CD8-positive, alpha-beta memory T cell (primary cell): ENCODE measurements at places on chromosomes 4 and X.

GRCh38 chr4:7389719-7390118, 45.0 kb downstream of the PSAPL1 start:
- no peak overlapping the region for H3K4me3 ChIP-seq
- no peaks in the 10 kb centered on the region for H3K4me1 ChIP-seq
- no peaks in the 10 kb centered on the region for H3K36me3 ChIP-seq
- no peak for DNase-seq
- no peaks in the 10 kb centered on the region for H3K27me3 ChIP-seq

DNA sequence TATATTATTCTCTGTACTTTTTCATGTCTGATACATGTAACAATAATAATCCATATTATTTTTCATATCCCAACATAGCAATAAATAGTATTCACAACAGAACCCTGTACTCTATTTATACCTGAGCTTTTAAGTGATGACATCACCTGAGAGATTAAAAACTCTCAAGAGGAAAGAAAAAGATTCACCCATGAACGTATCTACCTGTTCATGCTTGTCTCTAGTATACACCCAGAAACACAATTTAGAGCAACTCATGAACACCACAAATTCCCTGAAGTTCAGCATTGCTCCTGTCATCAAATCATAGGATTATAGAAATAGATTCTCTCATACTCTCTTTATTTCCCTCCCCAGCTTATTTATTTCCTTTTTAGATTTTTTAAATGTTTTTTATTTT, 185.9 kb downstream of the GABRB1 start:
- H3K4me3 ChIP-seq: no peak overlapping the region
- no peaks in the 10 kb centered on the region for H3K4me1 ChIP-seq
- no peak for DNase-seq
- H3K27ac ChIP-seq: no peak overlapping the region
- H3K27me3 ChIP-seq: no peaks in the 10 kb centered on the region
- no peaks in the 10 kb centered on the region for H3K36me3 ChIP-seq

DNA sequence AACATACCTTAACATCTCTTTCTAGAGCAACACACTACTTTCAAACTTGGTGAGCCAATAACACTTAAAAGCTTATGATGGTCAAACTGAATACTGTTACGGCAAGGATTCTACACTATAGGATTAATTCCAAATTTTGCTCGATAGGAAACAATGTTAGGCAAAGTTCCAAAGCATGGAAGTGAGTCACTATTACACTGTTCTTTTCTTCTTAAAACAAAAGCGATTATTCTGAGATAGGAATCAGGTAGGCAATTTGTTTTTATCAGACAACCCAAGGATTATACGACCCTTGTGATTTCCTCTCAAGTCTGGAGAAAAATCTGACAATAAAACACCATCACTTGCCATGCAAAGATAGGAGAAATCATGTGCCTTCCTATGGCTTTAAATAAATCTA, 81.5 kb downstream of the HUWE1 start:
- peaks cover 32% of the 10 kb centered on the region for H3K36me3 ChIP-seq
- no peak for DNase-seq
- H3K4me1 ChIP-seq: no peaks in the 10 kb centered on the region
- no peak overlapping the region for H3K27ac ChIP-seq
- no peak overlapping the region for H3K4me3 ChIP-seq

- DNase-seq: no peak
- H3K36me3 ChIP-seq: no peaks in the 10 kb centered on the region
- no peak overlapping the region for H3K27ac ChIP-seq
- H3K4me1 ChIP-seq: no peaks in the 10 kb centered on the region
- H3K4me3 ChIP-seq: no peak overlapping the region
These were observed 91.6 kb downstream of the SOWAHB start for GRCh38 chr4:76806346-76806745.

DNA sequence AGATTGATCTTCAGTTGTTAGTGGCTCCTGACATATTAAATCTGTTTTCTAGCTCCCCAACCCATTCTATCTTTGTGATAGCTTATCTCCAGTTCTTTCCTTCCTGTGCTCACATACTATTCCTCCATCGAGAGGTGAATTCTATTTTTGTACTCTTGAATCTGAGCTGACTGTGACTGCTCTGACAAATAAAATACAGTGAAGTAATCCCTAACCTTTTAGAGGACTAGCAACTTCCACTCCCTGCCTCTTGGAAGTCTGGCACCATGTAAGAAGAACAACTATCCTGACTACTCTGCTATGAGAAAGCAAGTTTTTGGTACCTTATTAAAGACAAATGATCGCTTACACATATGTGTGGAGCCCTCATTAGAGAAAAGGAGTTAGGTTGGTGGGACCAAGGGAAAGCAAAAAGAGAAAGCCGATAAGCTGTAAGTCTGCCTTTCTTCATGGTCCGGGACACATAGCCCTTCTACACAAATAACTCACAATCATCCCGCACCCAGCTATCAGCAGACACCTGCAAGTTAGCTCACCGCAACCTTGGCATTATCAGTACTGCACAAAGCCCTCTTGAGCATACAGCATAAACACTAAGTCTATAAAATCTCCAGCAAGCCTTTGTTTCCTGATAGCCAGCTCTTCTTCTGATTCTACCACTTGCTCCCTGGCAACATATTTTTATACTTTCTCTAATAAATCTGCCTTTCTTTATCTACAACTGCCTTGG, 13.5 kb upstream of the PPM1K start:
- no peaks in the 10 kb centered on the region for H3K4me1 ChIP-seq
- no peak overlapping the region for H3K4me3 ChIP-seq
- no peaks in the 10 kb centered on the region for H3K27me3 ChIP-seq
- H3K36me3 ChIP-seq: no peaks in the 10 kb centered on the region
- H3K27ac ChIP-seq: no peak overlapping the region

DNA sequence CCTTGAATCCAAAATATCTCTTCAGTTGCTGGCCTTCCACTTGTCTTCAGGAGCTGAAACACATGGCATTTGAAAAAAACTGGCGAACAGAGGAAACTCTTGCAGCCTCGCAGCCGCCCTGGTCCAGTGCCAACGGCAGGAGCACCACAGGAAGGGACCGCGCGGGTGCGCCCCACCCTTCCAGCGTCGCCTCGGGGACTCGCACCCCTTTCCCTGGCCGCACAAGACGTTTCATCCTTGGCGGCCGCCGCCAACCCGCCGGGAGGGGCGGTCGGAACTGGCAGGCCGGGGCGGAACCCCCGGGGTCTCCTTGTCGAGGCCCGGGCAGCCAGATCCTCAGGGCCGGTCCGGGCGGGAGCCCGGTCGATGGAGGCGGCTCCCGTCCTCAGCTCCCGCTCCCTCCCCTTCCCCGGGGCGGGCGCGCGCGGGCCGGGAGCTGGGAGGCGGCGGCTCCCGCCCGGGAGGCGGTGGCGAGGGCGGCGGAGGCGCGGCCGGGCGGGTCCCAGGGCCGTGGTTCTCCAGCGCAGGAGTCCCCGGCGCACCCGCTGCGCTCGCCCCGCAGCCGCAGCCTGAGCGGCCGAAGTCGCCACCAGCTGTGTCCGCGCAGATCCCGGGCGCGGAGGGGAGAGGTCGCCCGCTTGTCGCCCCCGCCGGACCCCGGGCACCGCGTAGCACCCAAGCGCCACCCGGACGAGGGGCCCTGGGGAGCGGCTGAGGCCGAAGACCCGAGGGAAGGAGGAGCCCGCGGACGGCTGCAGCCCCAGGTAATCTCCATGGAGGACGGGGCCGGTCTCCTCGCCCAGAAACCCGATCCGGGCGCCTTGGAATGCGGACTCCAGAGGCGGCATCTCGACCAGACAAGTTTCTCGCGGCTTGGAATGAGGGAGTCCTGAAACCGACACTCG, 886 bp upstream of the NDST3 start:
- no peak overlapping the region for H3K27ac ChIP-seq
- no peak for DNase-seq
- no peak overlapping the region for H3K4me3 ChIP-seq
- H3K4me1 ChIP-seq: no peaks in the 10 kb centered on the region
- H3K36me3 ChIP-seq: no peaks in the 10 kb centered on the region

DNA sequence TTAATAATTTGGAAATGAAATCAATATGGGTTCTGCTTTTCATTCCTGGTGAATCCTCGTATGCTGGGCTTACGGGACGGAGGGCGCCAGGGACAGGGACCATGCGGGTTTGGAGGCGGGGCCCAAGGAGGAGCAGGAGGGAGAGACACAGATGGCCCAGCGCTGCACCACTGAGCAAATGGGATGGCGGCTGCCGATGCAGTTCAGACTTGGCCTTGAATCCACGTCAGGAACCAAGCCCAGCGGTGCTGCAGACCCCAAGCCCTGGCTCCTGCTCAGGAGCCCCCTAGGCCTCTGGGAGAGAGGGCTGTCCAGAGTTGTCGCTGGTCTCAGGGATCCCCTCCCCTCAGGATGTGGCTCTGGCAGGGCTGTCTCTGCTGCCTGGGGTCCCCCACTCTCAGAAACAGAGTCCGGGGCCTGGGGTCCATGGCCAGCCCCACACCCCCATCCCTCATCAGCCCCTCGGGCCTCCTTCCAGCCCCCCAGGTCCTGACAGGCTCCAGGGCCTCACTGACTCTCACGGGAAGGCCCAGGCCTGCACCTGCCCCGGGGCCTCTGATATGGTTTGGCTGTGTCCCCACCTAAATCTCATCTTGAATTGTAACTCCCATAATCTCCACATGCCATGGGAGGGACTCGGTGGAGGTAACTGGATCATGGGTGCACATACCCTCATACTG, 75.2 kb downstream of the FAM53A start:
- no peak overlapping the region for H3K4me3 ChIP-seq
- no peak overlapping the region for H3K27ac ChIP-seq
- no peak for DNase-seq
- H3K36me3 ChIP-seq: no peaks in the 10 kb centered on the region

- H3K4me1 ChIP-seq: no peaks in the 10 kb centered on the region
- no peaks in the 10 kb centered on the region for H3K27me3 ChIP-seq
These were observed 89.2 kb downstream of the TMEM144 start for GRCh38 chr4:158299459-158300007.

- no peak overlapping the region for H3K4me3 ChIP-seq
- H3K27ac ChIP-seq: no peak overlapping the region
- DNase-seq: no peak
- H3K4me1 ChIP-seq: no peaks in the 10 kb centered on the region
- H3K36me3 ChIP-seq: no peaks in the 10 kb centered on the region
These were observed 2.2 kb downstream of the TECRL start for GRCh38 chr4:64407000-64407399.

DNA sequence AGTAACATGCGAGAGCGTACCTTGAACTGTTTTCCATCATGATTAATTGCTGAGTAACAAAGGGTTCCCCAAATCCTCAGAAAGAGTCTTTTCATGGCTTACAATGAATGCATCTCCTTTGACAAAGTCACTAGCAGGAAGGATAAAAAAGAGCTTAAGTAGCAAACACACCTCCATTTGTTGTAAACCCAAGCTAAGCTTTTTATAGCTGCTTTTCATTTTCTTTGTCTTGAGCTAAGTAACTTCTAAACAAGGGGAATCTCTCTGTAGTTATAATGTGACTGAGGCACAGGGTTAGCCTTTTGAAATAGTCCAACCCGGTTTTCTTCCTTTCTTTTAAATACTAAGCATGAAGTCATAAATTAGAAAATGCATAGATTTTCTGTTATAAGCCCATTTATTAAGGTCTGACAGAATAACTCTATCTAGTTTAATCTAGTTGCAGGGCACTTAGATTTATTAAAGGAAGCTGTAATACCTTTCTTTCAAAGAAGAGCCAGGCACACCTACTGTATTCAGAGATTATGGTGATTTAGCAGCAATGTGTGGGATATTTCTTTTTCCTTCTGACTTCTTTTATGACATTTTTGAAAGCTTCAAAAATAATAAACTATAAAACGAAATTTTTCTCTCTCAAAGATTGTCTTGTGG, 226.9 kb upstream of the SMIM31 start:
- no peaks in the 10 kb centered on the region for H3K36me3 ChIP-seq
- H3K4me3 ChIP-seq: no peak overlapping the region
- no peaks in the 10 kb centered on the region for H3K4me1 ChIP-seq
- no peaks in the 10 kb centered on the region for H3K27me3 ChIP-seq
- no peak overlapping the region for H3K27ac ChIP-seq

GRCh38 chr4:186904101-186904500, 180.4 kb upstream of the FAT1 start:
- H3K4me3 ChIP-seq: no peak overlapping the region
- H3K27me3 ChIP-seq: no peaks in the 10 kb centered on the region
- DNase-seq: no peak
- no peak overlapping the region for H3K27ac ChIP-seq
- no peaks in the 10 kb centered on the region for H3K4me1 ChIP-seq
- H3K36me3 ChIP-seq: no peaks in the 10 kb centered on the region
